ENCODE measurements at places on chromosomes 4 and X.

GRCh38 chrX:149830192-149830873 lies 48.6 kb downstream of the MAGEA9 start:
- no peak for DNase-seq

- DNase-seq = no peak
These were observed 19.1 kb upstream of the PHF8 start for GRCh38 chrX:54063361-54063760.

GRCh38 chrX:68844581-68844980 lies 15.8 kb downstream of the EFNB1 start:
- DNase-seq = no peak

GRCh38 chr4:152618971-152619370 lies 60.8 kb downstream of the TMEM154 start:
- no peak for DNase-seq

GRCh38 chr4:74635490-74636123 lies 158.7 kb downstream of the BTC start:
- DNase-seq = no peak

DNA sequence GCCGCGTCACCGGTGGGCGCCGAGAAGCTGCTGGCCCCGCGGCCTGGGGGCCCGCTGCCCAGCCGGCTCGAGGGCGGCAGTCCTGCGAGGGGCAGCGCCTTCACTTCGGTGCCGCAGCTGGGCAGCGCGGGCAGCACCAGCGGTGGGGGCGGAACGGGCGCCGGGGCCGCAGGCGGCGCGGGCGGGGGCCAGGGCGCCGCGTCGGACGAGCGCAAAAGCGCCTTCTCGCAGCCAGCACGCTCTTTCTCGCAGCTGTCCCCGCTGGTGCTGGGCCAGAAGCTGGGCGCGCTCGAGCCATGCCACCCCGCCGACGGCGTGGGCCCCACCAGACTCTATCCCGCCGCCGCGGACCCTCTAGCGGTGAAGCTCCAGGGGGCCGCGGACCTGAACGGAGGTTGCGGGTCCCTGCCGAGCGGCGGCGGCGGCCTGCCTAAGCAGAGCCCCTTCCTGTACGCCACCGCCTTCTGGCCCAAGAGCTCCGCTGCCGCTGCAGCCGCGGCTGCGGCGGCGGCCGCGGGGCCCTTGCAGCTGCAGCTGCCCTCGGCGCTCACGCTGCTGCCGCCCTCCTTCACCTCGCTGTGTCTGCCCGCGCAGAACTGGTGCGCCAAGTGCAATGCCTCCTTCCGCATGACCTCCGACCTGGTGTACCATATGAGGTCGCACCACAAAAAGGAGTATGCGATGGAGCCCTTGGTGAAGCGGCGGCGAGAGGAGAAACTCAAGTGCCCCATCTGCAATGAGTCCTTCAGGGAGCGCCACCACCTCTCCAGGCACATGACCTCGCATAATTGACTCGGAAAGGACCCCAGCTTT lies 5.6 kb downstream of the PRDM8 start:
- no peak for DNase-seq

DNA sequence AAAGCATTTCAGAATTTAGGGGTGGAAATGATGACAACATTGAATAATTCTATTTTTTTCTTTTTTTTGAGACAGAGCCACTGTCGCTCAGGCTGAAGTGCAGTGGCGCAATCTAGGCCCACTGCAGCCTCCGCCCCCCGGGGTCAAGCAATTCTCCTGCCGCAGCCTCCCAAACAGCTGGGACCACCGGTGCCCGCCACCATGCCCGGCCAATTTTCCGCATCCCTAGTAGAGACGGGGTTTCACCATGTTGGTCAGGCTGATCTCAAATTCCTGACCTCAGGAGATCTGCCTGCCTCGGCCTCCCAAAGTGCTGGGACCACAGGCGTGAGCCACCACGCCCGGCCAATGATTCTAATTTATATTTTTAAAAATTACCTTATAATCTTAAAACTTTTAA lies 7.2 kb downstream of the NBDY start:
- no peak for DNase-seq

Data from spinal cord (tissue), 10 donors.